NCI-H510A treated with DMSO at 0.1 percent for 48 hours (cell line): ENCODE measurements at places on chromosomes 5 and 9.

DNA sequence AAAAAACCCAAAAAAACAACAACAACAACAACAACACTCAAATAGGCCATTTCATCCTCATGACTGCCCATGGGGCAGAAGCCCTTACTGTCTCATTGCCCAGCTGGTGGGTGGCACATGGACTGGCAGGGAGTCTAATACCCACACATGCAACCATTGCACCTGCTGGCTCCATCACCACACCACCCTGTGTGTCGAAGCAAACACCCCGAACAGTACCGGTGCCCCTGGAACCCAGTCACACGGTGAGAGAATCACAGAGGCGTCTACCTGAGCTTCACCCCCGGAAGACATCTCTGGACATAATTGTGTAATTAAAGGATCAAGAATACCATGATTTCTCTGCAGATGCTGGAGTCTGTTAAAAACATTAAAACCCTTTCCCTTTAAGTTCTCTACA, 6.5 kb downstream of the PAEP start:
- no peak for DNase-seq

DNA sequence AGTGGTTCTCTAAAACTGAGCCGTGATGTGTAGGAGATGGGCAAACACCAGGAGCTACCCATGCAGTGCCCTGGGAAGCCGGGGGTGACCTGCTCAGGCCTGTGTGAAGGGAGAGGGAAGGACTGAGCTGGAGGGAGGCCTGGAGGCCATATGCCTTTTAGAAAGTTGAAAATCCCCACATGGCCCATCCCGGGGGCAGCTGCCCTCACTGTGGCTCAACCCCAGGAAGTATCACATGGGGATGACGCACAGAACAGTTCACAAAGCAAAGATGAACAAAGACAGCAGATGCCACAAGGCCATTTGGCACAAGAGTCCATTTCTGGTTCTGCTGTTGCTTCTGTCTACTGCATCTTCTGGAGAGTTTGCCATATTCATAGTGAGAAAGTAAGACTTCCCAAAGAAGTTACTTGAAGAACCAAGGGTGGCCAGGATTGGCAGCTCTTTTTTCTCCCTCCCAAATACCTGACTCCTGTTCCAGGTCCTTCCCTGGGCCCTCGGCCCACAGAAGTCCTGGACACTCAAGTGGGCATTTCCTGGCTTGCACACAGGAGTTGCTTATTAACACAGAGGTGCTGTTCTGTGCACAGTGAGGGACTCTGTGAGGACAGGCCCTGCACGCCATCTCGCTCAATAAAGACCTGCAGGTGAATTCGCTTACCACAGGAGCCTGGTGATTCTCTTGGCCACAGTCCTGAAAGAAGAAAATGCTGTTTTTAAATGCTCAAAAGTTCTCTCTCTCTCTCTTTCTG, 25.1 kb downstream of the ACSL6 start:
- DNase-seq: no peak

DNA sequence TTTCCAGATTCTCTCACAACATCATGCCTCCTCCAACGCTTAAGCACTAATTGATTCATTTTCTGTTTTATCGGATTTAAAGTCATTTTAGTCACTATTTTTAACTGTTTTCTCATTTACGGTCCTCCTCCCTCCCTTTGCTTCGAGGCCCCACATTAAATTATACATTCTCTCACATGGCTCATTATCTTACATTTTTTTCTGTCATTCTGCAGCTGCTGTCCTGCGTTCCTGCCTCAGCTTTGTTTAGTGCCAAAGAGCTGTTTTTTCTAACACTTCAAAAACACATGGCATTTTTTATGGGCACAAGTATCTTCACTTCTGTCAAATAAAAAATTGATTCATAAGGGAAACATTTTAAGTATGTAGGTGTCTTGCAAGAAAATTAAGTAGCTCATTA, 130.1 kb upstream of the FST start:
- DNase-seq: no peak

GRCh38 chr5:139443831-139444453, 4.6 kb upstream of the DNAJC18 start:
- peak; percentile 3 for DNase-seq

DNA sequence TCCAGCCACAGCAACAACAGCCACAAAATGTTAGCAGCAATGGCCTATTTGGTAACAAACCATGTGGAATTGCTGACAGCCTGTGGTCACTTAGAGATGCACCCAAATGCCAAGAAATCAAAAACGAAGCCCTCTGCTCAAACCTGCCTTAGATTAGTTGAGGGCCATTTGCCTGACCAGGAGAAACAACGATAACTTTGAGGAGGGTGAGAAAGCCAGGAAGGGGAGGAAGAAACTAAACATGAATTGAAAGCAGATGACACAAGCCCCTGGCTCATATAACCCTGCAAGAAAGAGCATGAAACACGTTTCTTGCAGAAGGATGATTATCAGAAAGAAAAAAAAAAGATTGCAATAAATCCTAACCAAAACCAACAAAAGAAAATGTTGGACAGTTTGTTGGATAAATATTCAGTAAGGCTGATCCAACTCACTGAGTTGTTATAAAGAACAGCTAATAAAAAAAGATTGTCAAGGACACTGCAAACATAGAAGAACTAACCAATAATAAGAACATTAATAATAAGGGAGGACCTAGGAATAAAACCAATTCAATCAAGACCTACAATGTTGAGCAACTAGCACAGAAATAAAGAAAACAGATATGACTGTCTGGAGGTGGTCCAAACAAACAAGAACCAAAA, 140.5 kb upstream of the SLC30A5 start:
- no peak for DNase-seq

DNA sequence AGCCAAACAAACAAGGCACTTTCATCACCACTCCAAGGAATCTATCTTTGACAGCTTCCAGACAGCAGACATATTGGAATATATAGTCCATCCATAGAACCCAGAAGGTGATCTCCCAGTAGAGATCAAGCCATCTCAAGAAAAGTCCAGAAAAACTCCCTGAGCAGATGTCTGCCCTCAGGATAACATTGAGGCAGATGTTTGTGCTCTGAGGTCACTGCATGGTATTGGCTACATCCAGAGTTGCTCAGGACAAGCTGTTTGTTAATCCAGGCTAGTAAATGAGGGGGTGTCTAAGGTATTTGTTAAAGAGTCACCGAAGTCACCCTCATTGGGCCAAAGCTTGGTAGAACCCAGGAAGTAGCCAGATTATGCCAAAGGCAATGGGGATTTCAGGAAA, 556.3 kb upstream of the KLF4 start:
- DNase-seq: no peak

DNA sequence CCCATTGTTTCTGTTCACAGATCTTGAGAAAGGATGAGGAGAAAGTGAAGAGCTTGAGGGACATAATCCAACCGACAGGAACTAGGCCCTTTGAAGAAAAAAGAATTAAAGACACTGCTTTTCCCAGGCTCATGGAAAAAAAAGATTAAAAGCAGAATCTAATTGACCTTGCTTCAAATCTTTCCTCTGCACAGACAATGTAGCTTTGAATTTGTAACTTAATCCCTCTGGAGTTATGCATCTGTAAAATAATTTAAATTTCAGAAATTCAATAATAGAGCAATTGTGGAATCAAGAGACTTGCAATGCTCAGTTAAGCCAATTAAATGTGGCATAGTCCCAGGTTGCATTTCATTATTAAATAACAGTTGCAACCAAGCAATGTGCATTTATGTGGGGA, 64.6 kb downstream of the SVEP1 start:
- no peak for DNase-seq

GRCh38 chr9:123998970-123999621, 12.5 kb upstream of the LHX2 start:
- no peak for DNase-seq

GRCh38 chr9:5629312-5630080, 589 bp downstream of the RIC1 start:
- DNase-seq: peak; percentile 46

DNA sequence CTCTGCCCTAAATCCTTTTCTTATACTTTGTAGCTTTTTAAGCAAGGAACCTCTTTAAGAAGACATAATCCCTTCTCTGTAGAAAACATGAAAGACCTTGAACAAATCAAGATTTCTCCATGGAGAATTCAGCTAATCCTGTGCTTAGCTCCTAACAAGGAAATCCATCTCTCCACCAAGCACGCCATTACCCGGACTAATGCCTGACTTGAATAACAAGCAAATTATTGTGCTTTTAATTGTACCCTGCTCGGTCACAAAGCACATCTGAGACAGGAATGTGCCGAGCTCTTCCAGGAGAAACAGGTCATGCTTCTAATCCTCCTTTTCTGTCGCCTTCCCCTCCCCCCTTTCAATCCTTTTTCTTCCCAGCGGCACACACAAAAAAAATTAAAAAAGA, 141.3 kb downstream of the PSAT1 start:
- DNase-seq: no peak

DNA sequence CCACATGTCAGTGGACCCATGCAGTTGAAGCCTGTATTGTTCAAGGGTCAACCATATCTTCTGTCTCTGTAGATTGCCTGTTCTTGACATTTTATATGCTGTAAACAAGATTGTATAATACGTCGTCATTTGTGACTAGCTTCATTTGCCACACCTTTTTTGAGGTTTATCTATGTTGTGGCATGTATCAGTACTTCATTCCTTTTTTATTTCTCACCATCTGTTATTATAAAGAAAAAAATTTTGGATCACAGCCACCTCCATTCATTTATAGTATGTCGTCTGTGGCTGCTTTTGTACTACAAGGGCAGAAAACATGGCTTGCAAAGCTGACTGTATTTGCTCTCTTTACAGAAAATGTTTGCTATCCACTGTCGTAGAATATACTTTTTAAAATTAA, 72.4 kb downstream of the TEK start:
- DNase-seq: no peak

DNA sequence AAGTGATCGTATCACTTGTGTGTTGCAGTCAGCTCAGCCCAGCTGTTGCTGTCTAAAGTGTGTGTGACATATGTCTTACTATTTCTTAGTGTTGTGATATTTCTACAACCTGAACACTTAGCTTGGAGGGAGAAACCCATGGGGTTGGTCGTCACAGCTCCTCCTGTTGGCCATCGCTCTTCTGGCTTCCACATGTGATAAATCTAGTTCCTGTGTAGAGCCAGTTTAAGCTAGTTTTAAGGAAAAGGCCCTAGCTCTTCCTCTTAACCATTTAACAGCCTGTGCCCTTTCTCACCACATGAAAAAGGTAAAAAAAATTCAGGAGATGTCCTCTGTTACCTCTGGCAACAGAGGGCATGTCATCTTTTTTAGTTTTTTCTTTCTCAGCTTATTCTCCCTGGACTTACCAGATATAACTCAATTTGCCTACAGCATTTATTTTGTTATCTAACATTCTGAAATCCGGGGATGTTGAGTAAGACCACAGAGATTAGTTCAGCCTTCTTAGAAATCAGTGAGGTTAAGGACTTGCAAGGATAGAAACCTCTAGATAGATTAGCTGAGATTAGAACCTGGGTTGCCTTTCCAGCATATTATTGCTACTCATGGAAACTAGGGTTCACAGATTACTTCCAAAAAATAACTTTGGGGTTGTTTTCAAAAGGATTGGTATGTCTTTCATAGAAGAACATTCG, 100.4 kb downstream of the GAPVD1 start:
- DNase-seq: no peak

- no peak for DNase-seq
Observed at GRCh38 chr5:65017636-65018035, 248.9 kb downstream of the CWC27 start.
